CD4-positive, alpha-beta T cell treated with Interferon alpha-2 for 1 hour (primary cell): ENCODE measurements at places on chromosomes 2 and 18.

- no peak for DNase-seq
Observed at GRCh38 chr2:51344886-51345285, 313.0 kb upstream of the NRXN1 start.

- no peak for DNase-seq
Observed at GRCh38 chr18:48826806-48827205, 124.0 kb downstream of the SMAD7 start.

- peak; percentile 80 for DNase-seq
Observed at GRCh38 chr2:84906900-84907714, 1.7 kb downstream of the TMSB10 start.

DNA sequence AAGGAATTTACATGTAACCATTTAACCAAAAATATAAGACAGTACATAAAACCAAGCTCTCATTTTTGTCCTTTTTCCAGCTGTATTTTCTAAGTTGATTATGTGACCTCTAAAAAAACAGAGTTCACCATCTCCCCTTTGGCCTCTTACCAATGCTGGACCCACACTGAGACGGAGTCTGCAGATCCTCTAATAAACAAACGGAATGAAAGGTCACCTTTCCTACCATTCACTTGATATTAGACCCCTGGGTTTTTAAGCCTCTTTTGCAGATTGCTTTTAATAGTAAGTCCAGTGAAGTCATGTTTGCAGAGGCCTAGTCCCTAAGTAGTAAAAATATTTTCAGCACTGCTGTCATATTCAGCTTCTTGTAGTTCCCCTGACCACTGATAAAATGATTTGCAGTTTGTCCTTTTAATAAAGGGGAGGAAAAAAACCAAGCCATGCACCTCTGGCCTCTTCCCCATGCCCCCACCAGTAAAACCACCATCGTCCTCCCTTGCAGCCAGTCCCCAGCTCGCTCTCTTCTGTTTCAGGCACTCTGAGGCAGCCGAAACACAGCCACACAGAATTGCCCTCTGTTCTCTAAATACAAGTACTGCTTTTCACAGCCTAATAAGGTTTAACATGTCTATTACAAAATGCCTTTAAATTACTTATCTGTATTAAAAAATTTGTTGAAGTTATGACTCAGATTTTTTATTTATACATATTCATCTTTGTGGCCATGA lies 427.5 kb downstream of the PARD3B start:
- DNase-seq, result no peak

DNA sequence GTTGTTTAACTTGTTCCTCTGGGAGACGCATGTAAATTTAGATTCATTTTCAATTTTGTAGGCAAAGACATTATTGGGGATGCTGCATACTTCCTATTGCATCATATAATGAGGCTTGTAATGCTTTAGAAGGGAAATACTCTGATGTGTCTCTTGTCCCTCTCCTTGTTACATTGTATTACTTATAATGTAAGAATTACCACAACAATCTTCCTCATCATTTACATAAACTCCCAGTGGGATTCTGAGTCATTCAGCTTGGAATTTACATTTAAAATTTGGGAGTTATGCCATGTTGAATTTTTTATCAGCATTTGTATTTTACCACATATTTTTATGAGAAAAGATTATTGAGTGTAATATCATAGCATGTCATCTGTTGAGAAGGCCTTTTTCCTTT lies 963.4 kb upstream of the NRXN1 start:
- DNase-seq, result no peak

DNA sequence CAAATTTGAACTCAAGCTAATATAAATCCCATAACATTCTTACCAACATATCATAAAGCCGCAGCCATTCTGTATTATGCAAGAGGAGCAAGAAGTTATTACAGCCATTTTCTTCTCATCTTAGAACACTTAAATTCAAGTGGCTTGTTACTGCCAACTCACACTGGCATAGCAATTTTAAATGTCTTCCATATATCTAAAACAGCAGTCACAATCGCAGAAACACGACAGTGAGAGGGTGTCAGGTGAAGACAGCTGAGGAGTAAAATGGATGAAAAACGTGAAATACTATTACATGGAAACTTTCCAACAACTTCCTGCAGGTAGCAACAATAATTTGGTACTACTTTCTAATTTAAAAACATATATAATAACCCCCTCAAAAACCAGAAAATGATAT lies 17.9 kb downstream of the PPP3R1 start:
- no peak for DNase-seq

- DNase-seq, result no peak
Observed at GRCh38 chr18:57780706-57781347, 22.3 kb downstream of the ATP8B1 start.

DNA sequence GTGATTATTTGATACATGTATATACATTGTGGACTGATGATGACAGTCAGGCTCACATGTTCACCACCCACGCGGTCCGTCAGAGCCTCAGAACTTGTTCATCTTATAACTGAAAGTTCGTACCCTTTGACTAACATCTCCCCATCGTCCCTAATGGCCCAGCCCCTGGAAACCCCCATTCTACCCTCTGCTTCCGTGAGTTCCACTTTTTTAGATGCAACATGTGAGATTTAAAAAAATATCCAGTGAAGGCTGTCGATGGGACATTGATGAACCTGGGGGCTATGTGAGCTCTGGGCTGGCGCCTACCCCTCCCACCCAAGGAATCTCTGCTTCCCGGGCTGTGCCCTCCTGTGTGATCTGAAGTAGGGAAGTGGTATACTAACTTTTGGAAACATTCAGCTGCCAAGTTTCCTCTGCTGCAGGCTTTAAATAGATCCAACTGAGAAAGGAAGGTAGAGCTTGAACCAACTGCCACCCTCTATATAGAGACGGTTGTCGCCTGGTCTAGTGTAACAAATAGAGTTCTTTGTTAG lies 163.8 kb downstream of the FAM210A start:
- DNase-seq, result peak; percentile 75

DNA sequence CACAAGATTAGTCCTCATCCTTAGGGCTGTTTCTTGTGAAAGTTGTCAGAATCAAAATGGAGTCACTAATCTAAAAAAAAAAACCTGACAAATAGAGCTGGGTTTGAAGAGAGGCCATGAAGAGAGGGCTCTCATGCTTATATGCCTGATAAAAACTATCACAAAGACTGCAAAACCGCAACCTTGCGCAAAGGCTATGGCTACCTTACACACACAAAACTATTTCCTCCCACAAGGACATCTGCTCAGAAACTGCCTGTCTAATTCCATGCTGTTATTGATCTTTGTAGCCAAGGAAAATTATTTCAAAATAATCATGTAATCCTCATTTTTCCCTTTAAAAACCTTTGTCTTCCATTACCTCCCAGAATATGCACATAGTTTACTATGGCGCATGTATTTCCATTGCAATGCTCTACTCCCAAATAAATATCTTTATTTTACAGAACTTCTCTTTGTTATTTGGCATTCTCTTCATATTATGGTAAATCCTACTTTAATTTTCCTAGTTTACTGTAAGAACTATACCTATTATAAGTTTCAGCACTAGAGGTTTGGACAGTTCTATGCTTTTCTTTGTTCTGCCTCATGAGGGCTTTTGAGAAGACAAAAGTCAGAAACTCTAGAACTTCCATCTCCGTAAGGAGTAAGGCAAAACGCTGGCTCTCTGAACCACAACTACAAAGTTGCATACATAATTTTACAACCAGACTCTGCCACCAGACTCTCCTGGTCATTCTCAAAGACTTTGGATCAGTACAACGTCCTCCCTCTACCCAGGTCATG lies 9.6 kb upstream of the DPYSL5 start:
- no peak for DNase-seq

DNA sequence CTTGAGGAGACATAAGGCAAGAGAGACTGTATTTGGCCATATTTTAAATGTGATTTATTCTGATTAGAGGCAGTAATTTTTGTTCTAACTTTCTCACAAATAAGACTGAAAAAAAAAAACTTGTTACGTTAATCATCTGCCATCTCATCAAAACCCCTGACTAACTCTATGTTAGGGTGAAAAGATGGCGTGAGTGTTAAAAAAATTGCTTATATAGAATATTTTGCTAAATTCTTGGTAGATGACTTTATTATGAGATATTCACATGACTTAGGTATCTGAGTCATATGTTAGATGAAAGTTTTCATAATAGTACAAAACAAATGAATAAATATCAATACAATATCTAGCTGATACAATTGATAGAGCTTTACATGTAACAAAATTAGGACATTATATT lies 1508.7 kb upstream of the TMEFF2 start:
- DNase-seq, result no peak

- DNase-seq, result no peak
Observed at GRCh38 chr2:220670511-220670910, 901.6 kb downstream of the EPHA4 start.

- DNase-seq, result no peak
Observed at GRCh38 chr18:8036551-8036950, 469.4 kb downstream of the PTPRM start.

GRCh38 chr2:154403242-154403790 lies 295.2 kb upstream of the KCNJ3 start:
- no peak for DNase-seq

GRCh38 chr2:34849827-34850226 lies 1250.7 kb upstream of the FAM98A start:
- no peak for DNase-seq

GRCh38 chr2:232225895-232226294 lies 152.7 kb upstream of the ALPP start:
- DNase-seq, result no peak

DNA sequence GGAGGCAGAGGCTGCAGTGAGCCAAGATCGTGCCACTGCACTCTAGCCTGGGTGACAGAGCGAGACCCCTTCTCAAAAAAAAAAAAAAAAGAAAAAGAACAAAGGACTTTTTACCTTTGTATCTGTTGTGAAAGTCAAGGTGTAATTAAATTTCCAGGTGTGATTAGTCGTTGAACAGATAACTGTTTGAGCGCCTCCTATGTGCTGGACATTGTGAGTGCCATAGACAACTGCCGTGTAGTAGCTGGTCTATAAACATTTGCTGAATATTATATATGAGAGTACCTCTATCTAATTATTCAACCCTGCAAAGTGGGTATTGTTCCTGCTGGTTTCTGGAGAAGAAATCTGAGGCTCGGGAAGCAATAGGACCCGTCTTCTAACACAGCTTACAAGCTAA lies 71.8 kb downstream of the ASAP2 start:
- no peak for DNase-seq

DNA sequence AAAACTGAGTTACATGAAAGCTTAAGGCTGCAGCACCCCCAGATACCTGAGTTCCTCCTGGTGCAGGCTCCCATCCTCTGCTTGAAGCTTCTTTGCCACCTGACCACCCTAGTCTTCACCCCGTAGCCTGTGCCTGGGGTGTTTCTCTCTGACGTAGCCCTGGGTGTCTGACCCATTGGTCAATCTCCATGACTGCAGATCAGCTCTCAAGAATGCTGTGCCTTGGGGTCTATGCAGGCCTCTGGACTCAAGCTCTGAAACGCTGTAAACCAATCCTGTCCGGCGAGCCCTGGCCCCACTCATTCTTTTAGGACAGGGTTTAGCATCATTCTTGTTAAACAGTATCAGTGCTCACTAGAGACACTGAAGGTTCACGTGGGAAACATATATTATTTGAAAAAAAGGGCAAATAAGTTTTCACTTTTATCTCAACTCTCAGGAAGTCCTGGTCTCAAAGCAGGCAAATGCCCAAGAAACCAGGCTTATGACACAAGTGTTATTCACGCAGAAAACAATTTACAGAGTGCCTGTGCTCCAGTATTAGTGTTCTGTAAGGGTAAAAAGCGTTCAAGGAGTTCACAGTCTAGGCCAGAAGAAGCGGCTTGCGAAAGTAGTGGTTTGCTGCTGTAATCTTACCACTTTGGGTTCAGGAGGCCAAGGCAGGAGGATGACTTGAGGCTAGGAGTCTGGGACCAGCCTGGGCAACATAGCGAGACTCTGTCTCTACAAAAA lies 22.8 kb upstream of the PPP4R1 start:
- DNase-seq, result no peak

DNA sequence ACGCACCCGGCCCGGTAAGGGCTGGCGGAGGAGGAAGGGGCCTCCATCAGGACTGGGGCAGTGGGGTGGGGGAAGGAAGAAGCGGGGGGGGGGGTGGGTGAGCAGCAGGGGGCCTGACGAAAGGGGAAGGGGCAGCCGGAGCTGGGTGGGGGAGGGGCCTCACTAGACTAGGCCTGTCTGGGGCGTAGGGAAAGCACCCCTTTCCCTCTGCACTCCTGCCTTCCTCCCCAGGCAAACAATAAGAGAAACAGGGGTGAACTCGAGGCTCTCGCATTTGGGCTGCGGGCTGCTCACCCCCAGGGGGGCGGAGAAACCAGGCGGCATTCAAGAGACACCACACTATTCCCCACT lies 82.7 kb upstream of the POMC start:
- DNase-seq, result peak; percentile 7

GRCh38 chr18:55229682-55230081 lies 270.4 kb upstream of the CCDC68 start:
- no peak for DNase-seq

DNA sequence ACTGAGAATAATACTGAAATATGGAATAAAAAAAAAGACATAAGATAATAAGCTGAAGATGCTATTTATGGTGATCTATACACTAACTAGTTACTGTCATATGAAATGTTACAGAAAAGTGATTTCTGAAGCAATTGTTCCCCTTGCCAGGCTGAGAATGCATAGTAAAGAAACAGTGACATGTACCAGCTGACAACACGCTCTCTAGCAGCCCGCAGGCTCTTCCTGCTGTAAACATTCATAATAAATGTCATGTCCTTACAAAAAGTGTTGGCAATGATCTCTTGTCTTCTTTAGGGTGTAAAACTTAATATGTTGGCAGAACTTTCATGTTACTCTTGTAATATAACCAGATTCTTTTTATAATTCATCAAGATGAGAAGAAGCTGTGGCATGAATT lies 1171.3 kb downstream of the DSC3 start:
- no peak for DNase-seq

GRCh38 chr2:202377207-202377761 lies 1.2 kb downstream of the BMPR2 start:
- no peak for DNase-seq

DNA sequence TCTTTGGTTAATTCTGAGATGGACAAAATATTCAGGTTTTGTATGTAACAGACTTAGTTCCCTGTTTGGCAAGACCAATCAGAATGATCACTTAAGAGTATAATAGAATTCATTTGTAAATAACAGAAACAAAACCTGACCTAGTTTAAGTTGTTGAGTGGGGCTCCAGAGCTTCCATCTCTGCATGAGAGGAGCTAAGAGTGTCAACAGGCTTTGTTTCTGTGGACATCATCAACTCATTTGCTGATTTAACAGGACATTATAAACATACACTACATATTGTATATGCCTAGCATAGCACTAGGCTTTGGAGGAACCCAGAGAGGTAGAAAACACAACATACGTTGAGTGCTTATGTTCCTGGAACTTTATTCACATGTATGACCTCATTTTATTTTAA lies 75.3 kb upstream of the TRIB2 start:
- DNase-seq, result no peak

DNA sequence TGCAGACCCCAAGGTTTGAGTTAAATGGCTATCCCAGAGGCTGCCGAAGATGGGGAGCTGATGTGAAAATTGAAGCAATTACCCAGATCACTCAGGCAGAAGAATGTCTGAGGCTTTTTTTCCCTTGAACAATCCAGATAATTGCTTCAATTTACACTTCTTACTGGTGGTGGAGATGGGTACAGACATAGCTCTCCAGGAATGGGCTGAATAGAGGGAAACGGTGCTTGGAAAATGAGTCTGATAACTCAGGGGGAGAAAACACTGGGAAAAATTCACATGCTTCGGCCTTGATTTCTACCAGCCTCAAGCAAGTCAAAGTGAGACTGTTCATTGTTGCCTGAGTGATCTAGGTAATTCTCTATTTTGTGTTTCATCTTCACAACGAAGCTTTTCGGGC lies 9.5 kb upstream of the KIF5C start:
- no peak for DNase-seq

GRCh38 chr2:173048522-173048896 lies 27.1 kb upstream of the MAP3K20 start:
- no peak for DNase-seq

- DNase-seq, result no peak
Observed at GRCh38 chr18:75141166-75141565, 67.8 kb downstream of the PTGR3 start.
